ENCODE measurements at places on chromosomes 5 and 9. TPM values are rescaled to one million over a fixed set of nuclear protein-coding genes. Genes with fewer than 3 reads are reported as not detected.

Gene TMC1
- not detected for total RNA-seq

Gene NR5A1
- not detected for total RNA-seq

Gene GRHPR
- 119 TPM for total RNA-seq

Gene PAEP
- total RNA-seq: not detected

Gene MVB12B
- 17.9 TPM for total RNA-seq

Gene FAM221B
- not detected for total RNA-seq

Gene KIF27
- 3.9 TPM for total RNA-seq

Gene FOXD4L3
- total RNA-seq: not detected

Gene IL3
- total RNA-seq: not detected

Gene SLC4A9
- total RNA-seq: not detected

GRCh38 chr9:77433675-77434445 is 214.3 kb downstream of the GNA14 start:
- ATAC-seq: peak; percentile 71

DNA sequence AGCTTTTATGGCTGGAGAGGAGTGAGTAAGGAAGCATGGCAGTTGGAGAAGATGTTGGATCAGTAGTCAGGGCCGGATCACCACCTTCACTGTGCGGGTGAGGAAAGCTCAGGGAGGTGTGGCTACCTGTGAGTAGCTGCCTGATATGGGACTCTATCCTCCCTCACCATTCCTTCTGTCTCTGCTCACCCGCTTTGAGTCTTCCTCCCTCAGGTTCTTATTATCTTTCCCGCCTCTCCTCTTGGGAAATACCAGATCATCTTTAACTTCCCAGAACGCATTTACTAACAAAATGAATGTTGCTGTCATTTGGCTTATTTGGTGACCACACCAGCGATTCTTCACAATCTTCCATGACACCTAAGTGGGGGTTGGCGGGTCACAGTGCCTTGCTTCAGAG is 140.7 kb upstream of the GPR151 start:
- ATAC-seq: no peak

DNA sequence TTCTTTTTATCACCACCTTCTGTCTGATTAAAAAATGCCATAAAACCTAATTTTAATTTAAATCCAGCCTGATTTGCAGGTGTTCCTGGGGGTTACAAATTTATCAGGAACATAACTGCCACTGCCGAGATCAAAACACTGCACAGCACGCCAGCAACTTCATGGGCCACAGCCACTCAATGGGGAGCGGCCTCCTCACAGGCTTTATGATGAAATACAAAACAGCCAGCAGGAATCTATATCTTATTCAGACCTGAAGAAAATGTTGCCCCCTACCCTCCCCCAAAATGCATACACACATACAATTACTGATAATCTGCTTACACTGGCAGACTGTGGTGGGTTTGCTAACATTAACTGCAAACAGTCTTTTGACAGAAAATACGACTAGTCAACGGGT is 151.7 kb upstream of the POU5F2 start:
- ATAC-seq: no peak

GRCh38 chr9:127875306-127875966 is 2.0 kb downstream of the AK1 start:
- ATAC-seq: no peak

GRCh38 chr5:114305402-114306207 is 56.3 kb upstream of the KCNN2 start:
- ATAC-seq: no peak

GRCh38 chr5:126104341-126104740 is 318.9 kb upstream of the GRAMD2B start:
- no peak for ATAC-seq

GRCh38 chr5:43193181-43193893 is 1.3 kb downstream of the NIM1K start:
- peak; percentile 77 for ATAC-seq

DNA sequence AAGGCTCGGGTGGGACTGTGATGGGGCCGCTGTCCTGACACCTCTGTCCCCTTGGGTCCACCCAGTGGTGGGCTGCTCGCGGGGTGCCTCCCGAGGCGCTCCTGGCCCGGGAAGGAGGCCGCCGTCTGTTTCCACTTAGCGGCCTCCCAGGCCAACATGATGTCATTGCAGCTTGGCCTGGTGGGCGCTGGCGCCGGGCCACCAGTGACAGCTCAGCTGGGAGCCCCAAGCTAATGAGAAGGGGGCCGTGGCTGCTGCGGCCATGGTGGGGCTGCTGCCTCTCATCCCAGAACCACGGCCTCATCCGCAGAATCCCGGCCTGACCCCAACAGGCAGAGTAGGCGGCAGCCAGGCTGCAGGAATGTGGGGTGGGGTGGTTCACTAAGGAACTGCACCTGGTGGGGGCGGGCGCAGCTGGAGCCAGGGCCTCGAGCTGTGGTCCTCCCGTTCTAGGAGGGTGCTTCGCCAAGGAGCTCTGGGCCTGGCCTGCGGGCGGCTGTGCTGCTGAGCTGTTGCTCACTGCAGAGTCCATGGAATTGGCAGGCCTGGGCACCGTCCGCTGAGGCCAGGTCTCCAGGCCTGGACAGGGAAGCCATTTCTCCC is 123.5 kb upstream of the COL5A1 start:
- peak; percentile 67 for ATAC-seq

DNA sequence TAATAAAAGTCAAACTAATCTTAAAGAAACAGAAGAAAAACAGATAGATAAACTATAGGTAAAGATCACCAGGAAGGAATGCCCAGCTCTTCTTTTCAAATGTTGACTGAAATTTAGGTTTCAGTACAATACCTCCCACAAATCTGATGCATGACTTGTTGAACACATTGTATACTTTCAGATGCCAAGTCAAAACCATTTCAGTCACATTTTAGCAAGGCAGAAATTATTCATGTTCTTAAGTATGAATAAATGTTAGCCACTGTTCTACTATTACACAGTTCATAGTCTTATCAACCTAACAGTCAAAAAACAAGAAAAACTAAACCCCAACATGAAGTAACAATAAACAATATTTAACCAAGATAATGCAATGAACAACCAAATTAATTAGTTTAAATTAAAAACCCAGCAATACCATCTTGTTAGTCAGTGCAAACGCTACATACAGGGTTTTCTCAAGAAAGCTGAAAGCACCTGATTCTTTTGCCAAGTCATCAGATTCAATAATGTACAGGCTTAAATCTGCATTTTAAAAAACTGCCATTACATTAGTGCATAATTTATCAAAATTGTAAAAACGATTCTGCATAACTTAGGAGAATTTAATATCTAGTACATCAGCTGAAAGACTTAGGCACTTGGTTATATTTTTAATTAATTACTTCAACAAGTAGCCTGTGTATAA is 20.0 kb upstream of the PDCL start:
- ATAC-seq: no peak

- ATAC-seq: no peak
Observed at GRCh38 chr5:139389701-139390638, at the start of gene MZB1. Gene MZB1 (minus strand): TSS chr5:139389913. CDS start chr5:139389856, 57 bp downstream.

DNA sequence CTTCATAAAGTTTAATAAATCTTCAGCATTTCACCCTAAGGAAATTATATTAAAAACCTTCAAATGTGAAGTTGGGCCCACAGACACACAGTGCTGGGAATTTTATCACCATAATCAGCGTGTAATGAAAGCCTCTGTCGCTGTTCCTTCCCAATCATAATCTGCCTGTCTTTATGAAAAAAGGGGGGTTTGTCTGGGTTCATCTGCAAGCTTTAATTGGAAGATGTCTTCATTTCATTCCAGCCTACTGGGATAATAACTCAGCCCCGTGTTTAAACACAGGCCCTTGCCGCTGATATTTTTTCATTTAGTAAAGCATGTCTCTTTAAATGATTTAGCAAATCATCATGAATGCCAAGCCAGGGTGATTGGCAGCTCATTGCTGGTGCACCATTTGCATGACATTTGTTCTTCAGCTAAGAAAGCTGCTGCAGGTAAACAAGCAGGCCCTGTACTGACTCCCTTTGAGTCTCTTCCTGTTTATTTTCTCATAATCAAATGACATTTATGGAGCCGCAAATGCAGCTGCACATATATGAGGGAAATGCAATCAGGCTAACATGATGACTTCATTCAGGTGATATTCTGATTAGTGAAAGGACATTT is 362.9 kb upstream of the TLE4 start:
- ATAC-seq: no peak

DNA sequence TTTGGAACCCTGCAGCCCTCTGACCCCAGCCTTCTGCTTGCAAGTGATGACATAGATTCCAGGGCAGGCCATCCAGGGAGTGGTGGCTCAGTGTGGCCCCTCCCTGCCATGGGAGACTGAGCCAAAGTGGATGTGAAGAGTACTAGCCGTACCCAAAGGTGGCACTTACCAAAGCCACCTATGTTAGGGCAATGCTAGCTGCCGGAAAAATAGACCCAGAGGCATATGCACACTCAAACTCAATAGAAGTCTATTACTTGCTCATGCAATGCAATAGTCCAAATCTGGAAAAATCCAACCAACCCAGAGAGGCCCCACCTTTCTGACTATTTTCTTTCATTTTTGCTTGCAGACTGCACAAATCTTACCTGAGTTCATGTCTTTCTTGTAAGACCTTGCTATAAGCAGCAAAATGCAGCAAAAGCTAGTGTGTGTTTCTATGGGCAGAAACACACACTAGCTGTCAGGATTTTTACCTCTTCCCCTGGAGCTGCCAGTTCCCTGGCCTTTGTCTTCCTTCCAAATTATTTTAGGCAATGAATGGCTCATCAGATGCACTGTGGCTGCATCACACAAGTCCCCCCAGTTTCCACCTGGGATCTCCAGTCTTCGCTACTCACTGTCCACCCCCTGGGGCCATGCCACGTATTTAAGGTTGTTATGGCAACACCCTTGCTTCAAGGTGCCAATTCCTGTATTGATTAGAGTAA is 74.0 kb downstream of the HRH2 start:
- no peak for ATAC-seq

DNA sequence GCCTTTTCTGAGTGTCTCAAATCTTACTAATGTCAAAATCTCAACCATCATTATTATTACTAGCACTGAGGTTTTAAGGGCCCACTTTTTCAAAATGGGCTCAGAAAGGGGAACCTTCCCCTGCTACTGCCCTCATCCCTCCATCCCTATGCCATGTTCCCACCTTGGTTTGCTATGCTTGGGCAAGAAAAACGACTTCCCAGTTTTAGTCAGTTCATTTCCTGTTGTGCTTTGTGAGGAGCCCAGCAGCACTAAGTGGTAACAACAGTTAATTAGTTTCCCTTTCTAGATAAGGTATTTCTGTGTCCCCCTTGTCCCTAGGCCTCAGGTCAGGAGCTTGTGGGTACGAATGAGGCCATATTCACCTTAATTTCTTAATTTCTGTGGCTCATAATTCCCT is 595.2 kb downstream of the RAB3C start:
- ATAC-seq: no peak

- no peak for ATAC-seq
Observed at GRCh38 chr5:133851521-133851920, 116.9 kb downstream of the C5orf15 start.

DNA sequence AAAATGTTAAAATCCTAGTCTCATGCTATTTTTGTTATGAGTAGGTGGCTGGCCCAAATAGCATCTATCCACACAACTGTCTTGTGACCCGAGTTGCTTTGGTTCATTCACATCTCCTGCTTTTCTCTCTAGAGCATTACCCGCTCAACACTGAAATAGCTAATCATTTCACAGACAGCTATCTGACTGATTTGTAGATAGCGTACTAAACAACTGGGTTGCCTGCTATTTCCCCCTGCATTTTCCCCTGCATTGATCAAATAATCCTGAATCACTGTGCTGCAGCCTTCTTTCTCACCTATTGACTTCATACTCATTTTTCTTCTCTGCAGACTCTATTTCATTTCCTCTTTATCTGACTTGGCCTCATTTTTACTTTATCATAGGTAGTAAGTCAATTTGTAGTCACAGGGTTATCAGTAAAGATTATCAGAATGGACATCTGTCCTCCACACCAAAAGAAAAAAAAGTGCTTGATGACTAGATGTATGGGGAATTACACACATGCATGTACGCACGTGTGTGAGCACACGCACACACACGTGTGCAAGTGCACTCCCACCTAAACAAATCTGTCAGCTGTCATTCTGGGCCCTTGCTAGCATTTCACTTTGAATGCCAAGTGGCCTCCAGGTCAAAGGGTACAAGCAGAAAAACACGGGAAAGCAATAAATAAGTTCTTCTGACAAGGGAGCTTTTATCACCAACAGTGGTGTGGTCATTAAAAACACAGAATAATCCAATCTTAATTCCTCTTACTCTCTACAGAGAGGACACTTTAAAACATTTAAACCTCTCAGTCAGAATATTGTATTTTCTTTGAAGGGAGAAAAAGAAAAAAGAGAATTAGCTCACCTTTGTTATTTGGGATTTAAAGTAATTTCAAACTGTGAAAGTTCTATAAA is 501.6 kb downstream of the EFNA5 start:
- ATAC-seq: no peak

DNA sequence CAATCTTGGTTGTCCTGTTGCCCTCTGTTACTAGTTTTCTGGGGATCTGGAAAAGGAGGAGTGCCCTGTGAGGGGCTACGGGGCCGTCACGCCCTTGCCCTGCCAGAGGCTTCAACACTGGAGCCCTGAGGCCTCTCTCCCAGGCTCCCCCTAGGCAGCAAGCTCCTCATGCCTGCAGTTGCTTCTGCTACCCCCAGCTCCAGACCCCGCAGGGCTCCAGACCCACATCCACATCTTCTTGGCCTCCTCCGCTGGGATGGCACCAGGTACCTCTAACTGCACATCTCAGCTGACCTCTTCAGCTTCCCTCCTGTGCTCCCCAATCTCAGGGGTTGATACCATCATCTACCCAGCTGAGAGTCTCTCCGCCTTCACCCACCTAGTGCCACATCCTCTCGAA is 116.0 kb downstream of the ZNF354C start:
- no peak for ATAC-seq

DNA sequence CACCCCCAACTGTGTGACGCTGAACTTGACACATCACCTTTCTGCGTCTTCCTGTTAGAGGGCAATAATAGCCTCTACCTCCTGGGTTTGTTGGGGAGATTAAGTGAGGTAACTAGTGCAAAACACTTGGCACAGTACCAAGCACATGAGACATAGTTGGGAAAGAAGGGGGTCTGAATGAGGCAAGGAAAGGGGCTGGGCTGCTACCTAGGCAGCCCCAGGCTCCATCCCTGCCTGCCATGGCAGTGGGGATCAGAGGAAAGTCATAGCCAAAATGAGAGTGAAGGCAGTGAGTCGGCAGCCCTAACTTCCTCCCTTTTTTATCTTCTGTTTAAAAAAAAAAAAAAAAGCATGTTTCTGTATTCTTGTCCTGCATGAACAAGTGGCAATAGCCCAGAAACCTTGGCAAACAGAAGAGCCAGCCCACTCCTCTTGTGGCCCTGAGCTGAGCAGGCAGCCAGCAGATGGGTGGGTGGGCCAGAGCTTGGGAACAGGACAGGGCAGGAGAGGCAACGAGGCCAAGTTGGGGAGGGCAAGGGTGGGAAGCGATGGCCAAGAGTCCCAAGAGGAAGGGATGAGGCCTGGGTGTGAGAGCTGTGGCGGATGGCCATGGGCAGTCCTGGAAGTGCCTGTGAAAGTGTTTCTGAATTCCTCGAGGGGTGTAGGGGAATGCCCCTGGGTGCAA is 11.4 kb downstream of the CAMK2A start:
- no peak for ATAC-seq

Data from gastroesophageal sphincter (tissue), 4 donors.